ENCODE measurements at places on chromosomes 4 and X.

DNA sequence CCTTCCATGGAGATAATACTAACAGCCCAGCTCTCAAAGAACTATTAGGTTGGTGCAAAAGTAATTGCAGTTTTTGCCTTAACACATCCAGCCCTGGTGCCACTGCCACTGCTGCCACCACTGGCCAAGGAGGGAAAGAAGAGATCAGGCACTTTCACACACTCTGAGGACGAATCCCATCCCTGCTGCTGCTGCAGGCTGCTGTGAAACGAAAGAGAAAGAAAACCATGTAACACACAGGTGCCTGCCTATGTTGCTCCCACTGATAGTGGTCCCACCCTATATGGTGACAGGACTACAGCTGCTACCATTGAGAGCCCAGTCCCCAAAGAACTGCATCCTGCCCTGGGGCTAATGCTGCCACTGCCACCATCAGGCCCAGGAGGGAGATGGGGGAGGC lies 35.1 kb downstream of the TMLHE start:
- DNase-seq, result no peak

- no peak for DNase-seq
Observed at GRCh38 chrX:38804432-38804681, 3.1 kb downstream of the MID1IP1 start.

GRCh38 chrX:78327370-78328086 lies at the start of gene CYSLTR1:
TSS of gene CYSLTR1 (minus strand) at chrX:78327611. CDS start at chrX:78273746, 53,865 bp downstream.
- no peak for DNase-seq

GRCh38 chrX:27968352-27968751 lies 12.9 kb downstream of the DCAF8L1 start:
- no peak for DNase-seq

DNA sequence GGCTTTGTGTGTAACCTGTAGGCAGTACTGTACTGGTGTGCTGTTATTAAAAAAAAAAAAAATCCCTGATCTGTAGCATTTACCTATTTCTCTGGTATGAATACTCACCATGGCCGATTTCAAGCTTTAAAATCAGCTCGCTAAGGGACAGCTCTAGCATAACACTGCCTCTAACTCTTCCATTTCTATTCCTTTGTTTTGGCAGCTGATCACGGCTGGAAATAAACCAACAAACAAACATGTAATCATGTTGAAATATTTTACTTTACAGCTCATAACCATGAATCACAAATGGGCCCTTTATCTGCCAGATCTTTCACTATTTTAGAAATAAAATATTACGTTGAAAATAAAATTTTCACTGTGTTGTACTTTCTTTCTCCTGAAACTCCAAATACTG lies 60.5 kb upstream of the IL15 start:
- DNase-seq, result no peak

DNA sequence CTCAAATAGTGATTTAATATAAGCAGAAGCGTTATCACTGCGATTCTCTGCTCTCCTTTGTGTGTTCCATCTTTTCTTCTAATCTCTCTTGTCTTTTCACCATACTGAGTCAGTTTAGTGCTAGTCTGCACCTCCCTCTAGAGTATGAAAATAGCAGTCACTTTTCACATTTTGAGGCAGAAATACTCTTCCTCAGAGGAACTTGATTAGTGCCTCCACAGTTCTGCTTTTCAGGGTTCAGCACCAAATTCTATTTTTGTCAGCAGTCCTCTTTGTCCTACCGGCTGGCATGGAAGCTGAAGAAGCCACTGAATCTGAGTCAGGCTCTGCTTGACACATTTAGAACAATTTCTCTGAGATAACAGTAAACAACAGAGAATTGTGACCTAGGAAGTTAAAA lies 49.7 kb upstream of the ANKRD17 start:
- DNase-seq, result no peak
